ENCODE measurements at places on chromosomes 6 and 20. TPM values are rescaled to one million over a fixed set of nuclear protein-coding genes. Genes with fewer than 3 reads are reported as not detected.

GRCh38 chr20:33868042-33868441 lies 56.9 kb downstream of the CHMP4B start:
- H3K36me3 ChIP-seq = no peaks in the 10 kb centered on the region
- DNase-seq = no peak
- H3K4me1 ChIP-seq = no peaks in the 10 kb centered on the region
- H3K4me3 ChIP-seq = no peak overlapping the region

- no peaks in the 10 kb centered on the region for H3K4me1 ChIP-seq
- H3K27ac ChIP-seq = no peak within 1 kb of the TSS
- no peaks in the 10 kb centered on the region for H3K36me3 ChIP-seq
Observed at GRCh38 chr6:10886691-10887502, at the start of gene SYCP2L. Gene SYCP2L (plus strand): TSS chr6:10887052. CDS start chr6:10887127, 75 bp downstream.

- no peaks in the 10 kb centered on the region for H3K36me3 ChIP-seq
- H3K4me3 ChIP-seq = no peak overlapping the region
- H3K27me3 ChIP-seq = no peaks in the 10 kb centered on the region
- peak overlapping the region; percentile 70 for H3K27ac ChIP-seq
Observed at GRCh38 chr6:118784641-118785164, 109.2 kb upstream of the ASF1A start.

- no peak for DNase-seq
- H3K4me3 ChIP-seq = no peak overlapping the region
- H3K36me3 ChIP-seq = no peaks in the 10 kb centered on the region
Observed at GRCh38 chr6:16671302-16672289, 89.7 kb downstream of the ATXN1 start.

GRCh38 chr20:51531712-51532456 lies 10.6 kb downstream of the NFATC2 start:
- no peaks in the 10 kb centered on the region for H3K27me3 ChIP-seq
- no peak for DNase-seq
- peak overlapping the region; percentile 61 for H3K27ac ChIP-seq
- H3K36me3 ChIP-seq = no peaks in the 10 kb centered on the region
- no peaks in the 10 kb centered on the region for H3K4me1 ChIP-seq
- no peak overlapping the region for H3K4me3 ChIP-seq

DNA sequence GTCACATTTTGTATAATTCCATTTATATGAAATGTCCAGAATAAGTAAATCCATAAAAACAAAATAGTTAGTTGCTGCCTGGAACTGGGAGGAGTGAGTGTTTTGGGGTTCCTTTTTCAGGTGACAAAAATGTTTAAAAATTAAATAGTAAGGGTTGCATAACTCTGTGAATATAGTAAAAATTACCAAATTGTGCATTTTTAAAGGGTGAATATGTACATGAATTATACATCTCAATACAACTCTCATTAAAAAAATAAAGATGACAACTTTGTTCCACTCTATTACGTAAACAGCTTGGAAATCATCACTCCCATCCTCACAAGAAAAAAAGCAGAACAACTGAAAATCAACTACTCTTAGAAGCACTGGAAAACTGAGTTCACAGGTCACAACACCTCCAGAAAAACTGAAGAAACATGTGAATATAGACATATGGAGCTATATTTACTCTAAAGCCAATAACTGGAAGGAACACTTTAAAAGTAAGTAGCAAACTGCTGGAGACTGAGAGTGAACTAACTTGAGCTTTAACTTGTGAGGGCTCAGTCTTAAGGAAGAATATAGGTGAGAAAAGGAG lies 40.0 kb downstream of the RANBP9 start:
- H3K27me3 ChIP-seq = no peaks in the 10 kb centered on the region
- H3K4me1 ChIP-seq = no peaks in the 10 kb centered on the region
- no peak for DNase-seq
- H3K4me3 ChIP-seq = no peak overlapping the region
- no peak overlapping the region for H3K27ac ChIP-seq

GRCh38 chr6:41036601-41037000 lies 2.4 kb downstream of the UNC5CL start:
- H3K27me3 ChIP-seq = no peaks in the 10 kb centered on the region
- H3K4me3 ChIP-seq = no peak overlapping the region
- H3K4me1 ChIP-seq = no peaks in the 10 kb centered on the region
- H3K27ac ChIP-seq = no peak overlapping the region

DNA sequence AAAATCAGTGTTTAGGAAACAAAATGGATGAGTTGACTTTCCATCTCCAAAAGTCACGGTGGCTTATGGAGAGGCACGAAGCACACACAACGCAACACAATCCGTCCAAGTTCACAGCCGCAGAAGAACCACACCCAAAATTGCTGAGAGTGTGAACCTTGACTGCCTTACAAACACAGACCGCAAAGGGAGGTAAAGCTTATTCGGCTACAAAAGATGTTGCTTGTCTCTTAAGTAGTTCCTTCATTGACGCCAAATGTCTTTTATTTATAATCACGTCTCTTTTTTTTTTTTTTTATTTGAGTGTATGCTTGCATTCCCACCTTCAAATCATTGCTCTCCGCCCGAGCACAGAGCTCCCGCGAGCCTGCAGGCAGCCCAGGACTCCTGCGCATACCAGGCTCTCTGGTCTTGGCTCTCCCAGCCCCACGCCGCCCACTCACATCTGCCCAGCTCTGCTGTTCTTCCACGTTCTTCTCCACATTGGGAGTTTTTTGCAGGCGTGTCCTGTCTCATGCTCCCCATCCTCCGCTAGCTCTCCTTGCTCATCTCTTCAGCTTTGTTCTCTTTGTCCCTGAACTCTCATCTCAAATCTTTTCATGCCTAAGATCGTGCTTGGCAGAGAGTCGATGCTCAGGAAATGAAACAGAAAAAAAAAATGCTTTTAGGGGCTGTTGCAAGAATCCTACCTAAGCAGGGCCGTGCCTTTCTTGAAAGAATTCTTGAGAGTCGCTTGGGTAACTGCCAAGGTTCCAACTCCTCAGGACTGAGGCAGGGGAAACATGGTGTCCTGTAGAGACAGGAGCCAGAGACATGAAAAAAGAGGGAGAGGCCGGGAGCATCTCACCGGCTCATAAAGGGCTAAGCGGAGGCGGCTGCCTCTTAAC lies 25.8 kb downstream of the LY86 start:
- H3K36me3 ChIP-seq = no peaks in the 10 kb centered on the region
- no peaks in the 10 kb centered on the region for H3K27me3 ChIP-seq
- H3K4me1 ChIP-seq = no peaks in the 10 kb centered on the region

DNA sequence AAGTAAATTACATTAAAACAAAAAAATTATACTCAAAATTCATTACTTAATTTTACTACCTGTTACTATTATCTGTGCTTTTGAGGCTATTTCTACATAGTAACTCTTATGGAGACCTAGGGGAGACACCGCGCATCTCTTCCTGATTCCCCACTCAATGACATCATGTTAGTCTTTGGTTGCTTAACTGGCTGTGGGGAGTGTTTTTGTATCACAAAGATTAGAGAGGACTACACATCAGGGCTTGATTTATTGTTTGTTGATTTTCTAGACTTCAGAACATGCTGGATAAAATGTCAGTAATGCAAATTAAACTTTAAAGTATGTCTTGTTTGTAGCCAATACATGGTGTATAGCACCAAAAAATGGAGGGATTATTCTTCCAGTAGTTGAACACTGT lies 26.0 kb downstream of the SLC2A10 start:
- no peaks in the 10 kb centered on the region for H3K36me3 ChIP-seq
- no peaks in the 10 kb centered on the region for H3K4me1 ChIP-seq
- H3K27me3 ChIP-seq = no peaks in the 10 kb centered on the region
- H3K4me3 ChIP-seq = no peak overlapping the region
- no peak overlapping the region for H3K27ac ChIP-seq
- DNase-seq = no peak

DNA sequence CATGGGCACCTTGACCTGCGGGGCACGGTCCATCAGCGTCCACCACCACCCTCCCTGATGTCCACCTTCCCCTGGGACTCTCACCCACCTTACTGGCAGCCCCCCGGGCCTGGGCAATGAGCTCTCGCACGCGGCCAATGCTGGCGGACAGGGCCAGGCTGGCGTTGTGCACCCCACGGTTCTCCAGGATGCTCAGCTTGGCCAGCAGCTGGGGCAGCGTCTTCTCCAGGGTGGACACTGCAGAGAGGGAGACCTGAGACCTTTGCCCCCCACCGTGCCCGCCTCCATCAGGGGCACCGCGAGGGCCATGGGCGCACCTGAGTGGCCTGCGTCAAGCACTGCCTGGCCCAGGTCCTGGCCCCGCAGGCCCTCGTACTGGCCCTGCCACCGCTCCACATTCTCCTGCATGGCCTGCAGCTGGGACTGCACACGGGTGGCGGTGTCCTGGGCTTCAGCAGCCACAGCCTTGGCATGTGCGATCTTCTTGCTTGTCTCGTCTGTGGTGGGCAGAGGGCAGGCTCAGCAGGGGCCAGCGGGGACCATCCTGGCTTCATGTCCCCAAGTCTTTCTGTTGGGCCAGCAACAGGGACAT lies 12.0 kb downstream of the ADRM1 start:
- no peak overlapping the region for H3K27ac ChIP-seq
- no peaks in the 10 kb centered on the region for H3K27me3 ChIP-seq
- no peaks in the 10 kb centered on the region for H3K4me1 ChIP-seq
- no peak overlapping the region for H3K4me3 ChIP-seq
- H3K36me3 ChIP-seq = no peaks in the 10 kb centered on the region
- DNase-seq = no peak

The CFAP206 gene
- 0.66 TPM for total RNA-seq

The GUCA1A gene
- total RNA-seq = not detected

Data from breast epithelium (tissue), 4 donors.